Panc1 (cell line): ENCODE measurements at places on chromosomes 12 and 14. TPM values are rescaled to one million over a fixed set of nuclear protein-coding genes. Genes with fewer than 3 reads are reported as not detected.

MYO1H gene
- not detected for total RNA-seq

CCDC175 gene
- total RNA-seq = not detected

MYF6 gene
- total RNA-seq = not detected

THTPA gene
- total RNA-seq = 13.3 TPM

ARHGAP9 gene
- total RNA-seq = 0.92 TPM

CNTN1 gene
- total RNA-seq = not detected

DNA sequence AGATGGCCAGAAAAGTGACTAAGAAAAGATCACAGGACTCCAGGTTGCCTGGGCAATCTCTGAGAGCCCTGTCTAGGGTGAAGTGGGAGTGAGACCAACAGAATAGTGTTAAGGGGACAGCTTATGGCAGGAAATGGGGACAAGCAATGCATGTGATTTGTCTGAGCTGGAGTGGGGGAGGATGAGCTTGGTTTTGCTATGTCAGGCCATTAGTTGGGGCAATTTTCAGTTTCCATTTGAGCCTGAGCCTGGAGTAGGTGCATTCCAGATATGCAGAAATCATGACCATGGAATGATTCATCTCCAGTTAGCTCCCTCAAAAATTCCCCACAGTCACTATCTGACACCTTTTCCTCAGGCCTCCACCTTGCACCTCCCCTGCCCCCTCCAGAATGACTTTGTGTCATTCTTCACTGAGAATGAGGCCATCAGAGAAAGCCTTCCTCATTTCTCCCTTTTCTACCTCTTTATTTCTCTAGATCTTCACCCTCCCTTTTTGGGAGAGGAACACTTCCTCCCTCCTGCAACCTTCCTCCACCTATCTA is 150.9 kb upstream of the PLEKHG7 start:
- no peak for DNase-seq

- no peak for DNase-seq
These were observed 2.0 kb downstream of the AQP2 start for GRCh38 chr12:49952391-49953055.

DNA sequence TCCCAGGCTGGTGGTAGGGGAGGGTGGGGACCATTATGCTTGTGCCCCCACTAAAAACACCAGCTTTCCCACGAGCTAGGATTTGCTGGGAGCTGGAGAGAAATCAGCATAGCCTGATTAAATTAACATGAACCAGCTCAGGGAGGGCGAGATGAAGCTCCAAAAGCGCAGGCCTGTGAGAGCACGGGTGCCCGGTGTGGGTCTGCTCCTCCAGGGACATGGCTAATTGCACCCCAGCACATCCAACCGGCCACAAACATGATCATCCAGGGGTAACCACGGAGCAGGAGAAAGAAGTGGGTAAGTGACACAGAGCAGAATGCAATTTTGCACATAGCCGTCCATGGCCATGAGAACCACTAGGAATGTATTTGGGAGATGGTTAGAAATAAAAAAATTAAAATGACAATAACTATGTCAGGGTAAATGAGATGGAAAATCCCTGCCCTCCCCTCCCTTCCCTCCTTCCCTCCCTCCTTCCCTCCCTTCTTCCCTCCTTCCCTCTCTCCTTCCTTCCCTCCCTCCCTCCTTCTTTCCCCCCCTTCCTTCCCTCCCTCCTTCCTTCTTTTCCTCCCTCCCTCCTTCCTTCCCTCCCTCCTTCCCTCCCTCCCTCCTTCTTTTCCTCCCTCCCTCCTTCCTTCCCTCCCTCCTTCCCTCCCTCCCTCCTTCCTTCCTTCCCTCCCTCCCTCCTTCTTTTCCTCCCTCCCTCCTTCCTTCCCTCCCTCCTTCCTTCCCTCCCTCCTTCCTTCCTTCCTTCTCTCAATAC is 26.9 kb downstream of the CLMN start:
- no peak for DNase-seq

DNA sequence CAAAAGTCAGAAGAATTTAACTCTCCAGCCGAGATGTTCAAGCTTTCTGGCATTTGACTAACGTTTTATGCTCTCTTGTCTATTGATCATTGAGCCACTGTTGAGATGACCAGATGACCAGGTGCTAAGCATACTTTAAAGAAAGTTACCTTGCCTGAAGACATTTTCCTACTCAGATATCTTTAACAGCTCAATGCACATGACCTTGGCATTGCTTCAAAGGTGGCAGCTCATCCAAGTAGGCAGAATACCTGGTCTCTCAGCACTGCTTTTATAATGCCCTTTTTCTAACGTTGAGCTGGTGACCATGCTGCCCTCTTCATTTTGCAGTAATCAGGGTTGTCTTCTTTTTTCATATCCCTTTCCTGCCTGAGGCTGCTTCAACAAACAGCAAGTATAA is 358.1 kb downstream of the RAD51B start:
- no peak for DNase-seq

- no peak for DNase-seq
These were observed 33.6 kb downstream of the KCNA1 start for GRCh38 chr12:4943067-4943937.

- no peak for DNase-seq
These were observed 20.1 kb upstream of the SLC6A12 start for GRCh38 chr12:234019-234418.

GRCh38 chr14:68658943-68659931 is 133.6 kb downstream of the ZFP36L1 start:
- no peak for DNase-seq

DNA sequence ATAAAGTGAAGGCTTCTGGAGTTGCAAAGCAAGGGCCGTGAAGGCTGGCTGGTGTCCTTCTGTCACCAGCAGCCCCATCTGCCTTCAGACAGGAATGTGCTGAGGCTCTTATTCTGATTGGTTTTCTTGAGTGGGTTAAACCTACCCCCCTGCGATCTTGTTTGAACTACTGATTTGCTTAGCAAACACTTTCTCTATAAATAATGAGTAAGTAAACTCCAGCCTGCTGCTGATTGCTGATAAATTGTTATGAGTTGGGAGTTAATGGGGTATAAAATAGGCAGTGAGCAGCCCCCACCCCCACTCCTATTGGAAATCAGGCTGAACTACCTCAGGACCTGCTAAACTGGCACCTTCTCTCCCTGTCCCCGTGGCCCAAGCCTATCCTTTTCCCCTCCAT is 146.1 kb upstream of the NOS1 start:
- no peak for DNase-seq

DNA sequence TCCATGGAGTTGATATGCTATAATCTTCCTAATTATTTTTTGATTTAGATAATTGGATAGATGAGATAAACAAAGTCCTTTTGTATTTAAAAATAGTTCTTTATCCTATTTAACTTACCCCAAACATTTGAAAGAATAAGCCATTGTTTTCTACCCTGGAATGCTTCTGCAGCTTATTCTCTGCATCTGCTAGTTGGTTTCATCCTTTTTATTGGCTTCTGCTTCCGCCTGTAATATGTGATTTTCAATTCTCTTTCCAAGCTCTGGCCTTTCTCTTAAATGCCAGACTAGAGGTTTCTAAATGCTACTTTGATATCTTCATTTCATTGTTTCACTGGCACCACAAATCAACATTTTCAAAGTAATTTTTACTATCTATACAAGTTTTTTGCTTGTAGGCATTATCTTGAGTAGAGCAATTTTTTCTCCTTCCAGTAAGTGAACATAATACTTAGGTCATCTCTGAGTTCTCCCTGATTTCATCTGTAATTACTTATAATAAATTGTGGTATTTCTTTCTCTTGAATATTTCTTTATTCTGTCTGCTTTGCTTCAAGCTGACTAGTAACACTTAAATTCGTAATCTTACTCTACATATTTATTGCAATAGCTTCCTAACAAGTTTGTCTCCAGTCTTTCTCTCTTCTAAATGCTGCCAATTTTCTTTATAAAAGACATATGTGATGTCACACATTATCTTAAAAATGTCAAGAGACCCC is 958.4 kb downstream of the SLC6A15 start:
- DNase-seq = no peak

- DNase-seq = no peak
These were observed 30.9 kb downstream of the LRTM2 start for GRCh38 chr12:1851151-1851701.

- DNase-seq = no peak
These were observed 23.2 kb downstream of the PCNX4 start for GRCh38 chr14:60114881-60115280.

- no peak for DNase-seq
These were observed 12.1 kb downstream of the ETV6 start for GRCh38 chr12:11661491-11662089.

GRCh38 chr14:71952381-71953363 is 20.4 kb downstream of the RGS6 start:
- DNase-seq = no peak

- no peak for DNase-seq
These were observed 32.3 kb downstream of the PROX2 start for GRCh38 chr14:74843653-74844052.

DNA sequence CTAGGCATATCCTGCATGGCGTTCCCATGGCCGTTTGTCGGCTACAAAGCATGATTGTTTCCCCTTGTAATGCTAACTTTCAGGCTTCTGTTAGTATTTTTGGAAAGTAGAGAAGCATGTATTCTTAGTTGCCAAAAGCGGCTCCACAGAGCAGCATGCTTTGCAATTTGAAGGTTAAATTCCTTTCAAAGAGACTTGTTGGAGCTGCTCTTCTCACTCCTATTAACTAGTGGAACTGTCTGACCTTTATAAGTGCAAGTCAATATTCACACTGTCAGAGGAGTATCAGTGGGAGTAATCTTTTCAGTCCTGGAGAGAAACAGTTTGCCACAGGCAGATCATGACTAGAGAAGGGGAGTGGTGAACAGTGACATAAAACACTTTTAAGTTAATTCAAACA is 656.1 kb upstream of the NOVA1 start:
- DNase-seq = no peak

DNA sequence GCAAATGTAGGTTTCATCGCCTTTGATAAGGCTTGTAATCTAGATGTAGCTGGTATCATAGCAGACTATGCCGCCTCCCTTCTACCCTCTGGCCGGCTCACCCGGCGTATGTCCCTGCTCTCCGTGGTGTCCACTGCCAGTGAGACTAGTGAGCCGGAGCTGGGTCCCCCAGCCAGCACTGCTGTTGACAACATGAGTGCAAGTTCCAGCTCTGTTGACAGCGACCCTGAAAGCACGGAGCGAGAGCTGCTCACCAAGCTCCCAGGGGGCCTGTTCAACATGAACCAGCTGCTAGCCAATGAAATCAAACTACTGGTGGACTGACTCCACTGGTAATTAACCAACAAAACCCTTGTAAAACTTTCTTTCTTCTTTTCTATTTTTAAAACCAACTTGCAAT is 49.0 kb upstream of the A2ML1 start:
- DNase-seq = no peak

DNA sequence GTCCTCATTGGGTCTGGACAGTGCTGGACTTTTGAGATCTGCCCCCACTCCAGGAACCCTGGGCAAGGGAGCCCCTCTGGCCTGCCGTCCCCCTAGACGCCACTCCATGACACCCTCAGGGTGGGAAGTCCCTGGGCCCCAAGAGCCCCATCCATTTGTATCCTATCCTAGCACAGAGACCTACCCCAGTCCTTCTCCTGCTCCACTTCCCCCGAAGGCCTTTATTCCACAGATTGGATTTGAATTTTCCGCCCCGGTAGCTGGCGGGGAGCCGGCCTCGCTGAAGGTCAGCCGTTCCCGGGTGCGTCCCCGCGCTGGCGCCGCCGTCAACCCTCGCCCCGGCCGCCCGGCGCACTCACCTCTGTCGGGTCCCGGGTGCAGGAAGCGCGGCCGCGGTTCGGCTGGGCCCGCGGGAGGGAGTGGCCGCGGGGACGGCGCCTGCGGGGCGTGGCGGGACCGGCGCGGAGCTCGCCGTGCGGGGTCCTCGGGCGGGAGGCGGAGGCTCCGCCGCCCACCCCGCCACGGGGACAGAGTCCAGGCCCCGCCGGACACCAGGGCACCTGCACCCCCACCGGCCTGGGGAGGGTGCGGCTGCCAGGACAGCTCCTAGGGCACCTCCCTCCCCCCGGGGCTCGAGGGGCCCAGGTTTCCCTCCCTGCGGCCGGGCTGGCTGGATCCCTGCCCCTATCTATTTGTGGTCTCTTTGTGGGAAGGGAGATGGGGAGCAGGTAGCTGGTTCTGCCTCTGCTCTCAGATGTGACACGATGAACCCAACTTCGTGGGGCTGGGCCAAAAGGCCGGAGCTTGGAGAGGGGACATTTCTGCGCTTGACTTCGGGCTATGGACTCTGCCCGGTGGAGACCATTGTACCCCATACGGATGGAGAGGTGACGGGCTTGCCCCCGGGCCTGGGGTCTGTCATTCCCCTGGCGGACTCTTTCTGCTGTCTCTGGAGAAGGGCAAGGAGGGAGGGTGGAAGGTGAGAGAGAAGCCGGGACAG is 19.9 kb upstream of the GPR68 start:
- no peak for DNase-seq

DNA sequence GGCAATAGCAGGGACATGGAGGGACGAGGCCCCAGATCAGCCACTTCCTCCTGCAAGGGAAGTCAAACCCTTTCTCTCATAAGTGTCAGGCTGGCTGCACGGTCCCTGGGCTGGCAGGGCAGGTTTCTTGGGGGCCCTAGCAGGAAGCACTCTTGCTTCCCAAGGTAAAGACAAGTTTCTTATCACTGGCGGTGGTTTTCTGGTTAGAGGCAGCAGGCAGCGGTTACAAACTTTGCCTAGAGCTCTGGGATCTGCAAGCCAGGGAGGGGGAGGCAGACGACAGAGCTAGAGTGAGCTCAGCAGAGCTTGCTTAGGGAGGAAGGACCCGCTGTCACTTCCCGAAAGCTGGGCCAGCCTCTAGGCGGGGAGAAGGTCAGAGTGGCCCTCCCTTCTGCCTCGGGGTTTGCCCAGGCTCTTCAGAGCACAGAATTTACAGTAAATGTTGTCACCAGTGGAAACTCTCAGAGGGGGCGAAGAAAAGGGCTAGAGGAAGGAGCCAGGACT is 20.4 kb downstream of the BATF start:
- DNase-seq = no peak

DNA sequence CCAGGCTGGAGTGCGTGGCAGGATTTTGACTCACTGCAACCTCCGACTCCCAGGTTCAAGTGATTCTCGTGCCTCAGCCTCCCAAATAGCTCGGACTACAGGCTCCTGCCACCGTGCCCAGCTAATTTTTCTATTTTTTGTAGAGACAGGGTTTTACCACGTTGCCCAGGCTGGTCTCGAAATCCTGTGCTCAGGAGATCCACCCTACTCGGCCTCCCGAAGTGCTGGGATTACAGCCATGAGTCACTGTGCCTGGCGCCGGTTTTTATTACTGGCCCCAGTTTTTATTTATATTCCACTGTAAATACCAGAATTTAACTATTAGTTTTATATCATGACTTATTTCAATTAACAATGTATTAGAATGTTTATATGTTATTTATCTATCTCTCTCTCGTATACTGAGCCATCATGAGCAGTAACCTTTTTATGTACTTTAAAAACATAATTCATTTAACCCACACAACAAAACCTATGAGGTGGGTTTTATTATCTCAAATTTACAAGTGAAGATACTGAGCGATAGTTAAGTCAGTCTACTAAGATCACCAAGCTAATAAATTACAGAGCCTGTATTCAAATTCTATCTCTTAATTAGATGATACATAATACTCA is 47.8 kb downstream of the HECTD1 start:
- DNase-seq = no peak

- DNase-seq = peak; percentile 13
These were observed 48.4 kb downstream of the ANAPC7 start for GRCh38 chr12:110355073-110355472.

- DNase-seq = no peak
These were observed 4.6 kb upstream of the CD4 start for GRCh38 chr12:6784761-6785160.
